ENCODE measurements at places on chromosomes 7 and 10.

DNA sequence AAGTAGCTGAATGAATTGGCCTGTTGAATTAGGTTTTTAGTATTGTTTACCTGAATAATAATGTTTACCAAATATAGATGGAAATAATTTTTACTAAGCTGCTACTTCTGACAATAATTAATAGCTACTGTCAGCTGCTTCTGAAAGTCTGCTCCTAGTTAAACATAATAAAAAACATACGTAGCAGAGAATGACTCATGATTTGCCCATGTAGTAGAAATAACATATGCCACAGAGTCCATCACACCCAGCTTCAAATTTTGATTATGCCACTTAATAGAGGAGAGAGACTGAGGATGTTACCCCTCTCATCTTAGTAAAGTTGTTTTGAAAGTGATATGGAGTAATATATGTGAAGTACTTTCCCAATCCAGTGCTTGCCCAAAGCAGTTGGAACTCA is 57.6 kb upstream of the MDFIC start:
- DNase-seq: no peak

DNA sequence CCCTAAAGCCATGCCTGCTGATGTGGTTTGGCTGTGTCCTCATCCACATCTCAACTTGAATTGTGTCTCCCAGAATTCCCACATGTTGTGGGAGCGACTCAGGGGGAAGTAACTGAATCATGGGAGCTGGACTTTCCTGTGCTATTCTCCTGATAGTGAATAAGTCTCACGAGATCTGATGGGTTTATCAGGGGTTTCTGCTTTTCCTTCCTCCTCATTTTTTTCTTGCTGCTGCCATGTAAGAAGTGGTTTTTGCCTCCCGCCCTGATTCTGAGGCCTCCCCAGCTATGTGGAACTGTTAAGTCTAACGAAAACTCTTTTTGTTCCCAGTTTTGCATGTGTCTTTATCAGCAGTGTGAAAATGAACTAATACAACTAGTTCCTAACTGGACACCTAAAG is 11.8 kb downstream of the MACROH2A2 start:
- peak; percentile 68 for DNase-seq

DNA sequence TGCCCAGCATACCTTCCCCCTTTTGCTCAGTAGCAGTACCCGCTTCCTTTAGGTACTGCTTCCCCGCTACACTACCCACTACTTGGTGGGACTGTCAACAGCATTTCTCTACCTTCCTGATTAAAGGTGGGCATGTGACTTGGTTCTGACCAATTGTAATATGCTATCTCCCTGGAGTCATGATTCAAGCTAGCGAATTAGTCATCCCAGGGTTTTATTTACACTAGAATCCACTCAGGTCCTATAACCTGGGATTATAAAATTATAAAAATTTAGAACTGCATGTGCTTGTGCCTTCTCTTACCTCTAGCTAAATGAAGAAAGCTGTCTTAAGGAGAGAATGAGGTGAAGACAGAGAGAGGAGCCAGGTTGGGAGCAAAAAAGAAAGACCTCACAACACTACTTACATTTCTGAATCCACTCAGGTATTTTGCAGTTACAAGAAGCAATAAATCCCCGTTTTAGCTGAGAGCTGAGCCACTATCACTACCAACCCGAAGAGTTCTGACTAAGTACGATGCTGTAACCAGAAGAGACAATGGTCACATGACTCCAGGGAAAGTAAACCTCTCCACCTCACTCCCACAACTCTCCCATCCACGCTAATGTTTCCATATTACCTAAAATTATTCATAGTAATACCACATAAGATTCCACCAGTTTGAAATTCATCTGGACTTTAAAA is 9.7 kb downstream of the GBX1 start:
- no peak for DNase-seq

DNA sequence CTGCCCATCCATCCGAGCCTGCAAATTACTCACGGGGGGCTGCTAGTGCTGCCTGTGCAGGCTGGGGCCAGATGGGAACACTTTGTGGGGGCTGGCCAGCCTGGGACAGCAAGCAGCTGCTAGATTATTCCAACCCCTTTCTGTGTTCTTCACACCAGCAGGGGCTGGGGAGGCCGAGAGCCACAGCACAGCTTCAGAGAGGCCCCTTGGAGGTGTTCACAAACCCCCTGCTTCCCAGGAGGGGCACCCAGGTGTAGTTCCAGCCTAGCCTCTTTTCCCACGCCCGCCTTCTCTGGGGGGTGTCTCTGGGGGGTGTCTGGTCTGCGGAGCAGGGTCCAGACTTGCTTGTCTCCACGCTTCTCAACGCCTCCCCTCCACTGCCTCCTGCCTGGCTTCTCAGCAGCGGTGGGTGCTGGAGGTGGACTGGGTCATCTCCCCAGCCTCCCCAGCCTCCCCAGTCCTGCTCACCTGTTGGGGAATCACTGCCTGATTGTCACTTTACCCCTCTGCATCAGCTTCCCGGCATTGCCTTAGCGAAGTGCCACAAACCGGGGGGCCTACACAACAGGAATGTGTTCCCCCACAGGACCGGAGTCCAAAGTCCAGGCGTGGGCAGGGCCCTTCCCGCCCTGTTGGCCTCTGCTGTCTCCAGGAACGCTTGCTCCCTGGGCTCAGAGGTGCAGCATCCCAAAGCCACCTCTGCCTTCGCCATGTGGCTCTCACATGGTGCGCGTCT is 74.0 kb upstream of the EN2 start:
- no peak for DNase-seq

DNA sequence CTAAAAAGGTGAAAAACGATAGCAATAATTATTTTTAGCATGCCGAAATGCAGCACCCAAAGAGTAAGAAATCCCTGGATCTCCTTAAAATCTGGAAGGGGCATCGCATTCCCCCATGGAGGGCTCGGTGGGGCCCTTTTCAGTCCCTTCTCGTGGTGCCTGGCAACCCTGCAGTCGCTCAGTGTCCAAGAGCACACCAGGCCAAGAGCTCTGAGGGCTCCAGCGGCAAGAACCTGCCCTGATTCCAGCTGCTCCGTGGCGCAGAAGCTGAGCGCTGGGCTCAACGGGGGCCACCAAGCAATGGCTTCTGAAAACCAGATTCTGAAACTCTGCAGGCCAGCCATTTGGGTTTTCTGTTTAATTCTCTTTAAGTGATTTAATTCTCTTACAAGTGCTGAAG is 131.2 kb downstream of the PRKAG2 start:
- DNase-seq: no peak

DNA sequence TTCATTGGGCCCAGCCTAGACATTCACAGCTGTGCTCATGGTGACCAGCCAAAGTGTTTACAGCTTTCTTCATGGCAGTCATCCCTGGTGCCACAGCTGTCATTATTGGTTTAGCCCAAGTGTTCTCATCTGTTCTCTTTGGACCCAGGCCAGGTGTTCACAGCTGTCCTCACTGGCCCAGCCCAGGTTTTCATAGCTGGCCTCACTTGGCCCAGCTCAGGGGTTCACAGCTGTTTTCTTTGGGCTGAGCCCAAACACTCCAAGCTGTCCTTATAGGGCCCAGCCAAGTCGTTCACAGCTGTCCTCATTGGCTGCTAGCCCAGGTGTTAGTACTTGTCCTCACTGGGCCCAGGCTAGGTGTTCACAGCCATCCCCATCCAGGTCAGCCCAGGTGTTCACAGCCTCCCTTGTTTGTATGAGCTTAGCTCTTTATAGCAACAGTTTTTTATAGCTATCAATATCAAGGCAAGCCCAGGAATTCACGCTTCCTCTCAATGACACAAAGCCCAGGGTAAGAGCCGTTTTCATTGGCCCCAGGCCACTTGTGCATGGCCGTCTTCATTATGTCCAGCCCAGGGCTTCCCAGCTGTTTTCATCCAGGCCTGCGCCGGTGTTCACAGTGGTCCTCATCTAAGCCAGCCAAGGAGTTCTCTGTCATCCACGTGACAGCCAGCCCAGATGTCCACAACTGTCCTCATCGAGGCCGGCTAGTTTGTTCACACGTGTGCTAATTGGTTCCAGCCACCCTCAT is 11.6 kb downstream of the FRG2B start:
- DNase-seq: no peak

- DNase-seq: peak; percentile 4
Observed at GRCh38 chr10:93039721-93040120, 20.9 kb upstream of the CYP26C1 start.

- no peak for DNase-seq
Observed at GRCh38 chr10:88830643-88831268, 20.9 kb downstream of the ANKRD22 start.

DNA sequence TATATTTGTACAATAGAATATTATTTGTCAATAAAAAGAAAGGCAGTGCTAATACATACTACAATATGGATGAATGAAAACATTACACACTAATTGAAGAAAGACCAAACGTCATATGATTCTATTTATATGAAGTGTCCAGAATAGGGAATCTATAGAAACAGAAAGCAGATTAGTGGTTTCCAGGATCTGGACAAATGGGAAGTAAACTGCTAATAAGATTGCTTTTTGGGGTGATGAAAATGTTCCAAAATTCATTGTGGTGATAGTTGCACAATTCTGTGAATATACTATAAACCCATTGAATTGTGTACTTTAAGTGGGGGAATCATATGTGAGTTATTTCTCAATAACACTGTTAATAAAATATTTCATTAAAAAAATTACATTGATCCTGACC is 78.2 kb upstream of the IFRD1 start:
- peak; percentile 64 for DNase-seq

DNA sequence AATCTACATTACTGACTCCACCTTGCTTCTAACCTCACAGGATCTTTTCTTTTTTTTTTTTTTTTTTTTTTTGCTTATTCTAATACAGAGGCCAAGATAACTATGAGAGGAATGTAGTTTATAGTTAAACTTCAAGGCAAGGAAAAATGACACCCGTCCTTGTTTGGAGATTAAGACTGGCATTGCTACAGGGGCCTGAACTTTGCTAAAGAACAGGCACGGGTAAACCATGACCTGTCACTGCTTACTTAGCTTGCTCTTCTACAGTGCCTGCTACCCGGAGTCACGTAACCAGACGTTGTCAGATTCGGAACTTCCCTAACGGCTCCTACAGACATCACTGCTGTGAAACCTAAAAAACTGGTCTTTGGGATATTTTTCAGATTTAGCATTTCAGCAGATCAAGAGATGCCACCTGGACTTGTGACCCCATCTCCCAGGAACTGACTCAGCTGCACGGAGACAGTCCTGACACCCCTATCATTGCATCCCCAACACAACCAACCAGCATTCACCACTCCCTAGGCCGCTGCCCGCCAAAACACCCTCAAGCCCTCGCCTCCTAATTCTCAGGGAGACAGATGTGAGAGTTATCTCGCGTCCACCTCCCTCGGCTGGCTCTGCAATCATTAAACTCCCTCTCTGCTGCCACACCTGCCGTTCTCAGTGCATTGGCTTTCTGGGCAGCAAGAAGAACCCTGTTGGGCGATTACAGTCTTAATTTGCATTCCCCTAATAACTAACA is 27.5 kb downstream of the MAD1L1 start:
- no peak for DNase-seq

- no peak for DNase-seq
Observed at GRCh38 chr7:108059526-108059925, 56.6 kb upstream of the LAMB1 start.

GRCh38 chr10:59006511-59007306 is 169.7 kb upstream of the PHYHIPL start:
- DNase-seq: peak; percentile 20

DNA sequence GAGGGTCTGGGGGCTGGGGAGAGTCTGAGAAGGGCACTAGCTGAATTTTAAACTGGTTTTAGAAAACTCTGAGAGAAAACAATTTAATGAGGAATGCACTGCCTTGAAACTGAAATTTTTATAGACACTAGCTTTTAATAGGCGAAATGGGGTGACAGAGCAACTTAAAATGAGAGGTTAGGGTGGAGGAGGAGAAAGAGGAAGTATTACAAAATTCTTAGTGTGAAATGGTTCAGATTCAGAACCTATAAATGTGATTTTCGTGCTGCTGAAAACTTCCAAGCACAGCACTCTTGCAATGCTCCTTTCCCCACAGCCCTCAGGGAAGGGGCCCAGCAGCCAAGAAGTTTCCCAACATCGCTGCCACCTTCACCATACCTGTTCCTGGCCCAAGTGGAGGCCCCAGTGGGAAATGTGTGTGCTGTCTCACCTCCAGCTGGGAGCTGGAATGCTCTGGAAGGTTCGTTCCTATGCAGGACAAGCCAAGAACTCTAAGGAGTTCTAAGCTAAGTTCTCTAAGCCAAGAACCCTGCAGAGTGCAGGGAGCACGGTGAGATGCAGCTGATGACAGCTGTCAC is 60.0 kb downstream of the ATXN7L1 start:
- DNase-seq: peak; percentile 65

- no peak for DNase-seq
Observed at GRCh38 chr10:100781145-100781665, 35.8 kb downstream of the PAX2 start.

DNA sequence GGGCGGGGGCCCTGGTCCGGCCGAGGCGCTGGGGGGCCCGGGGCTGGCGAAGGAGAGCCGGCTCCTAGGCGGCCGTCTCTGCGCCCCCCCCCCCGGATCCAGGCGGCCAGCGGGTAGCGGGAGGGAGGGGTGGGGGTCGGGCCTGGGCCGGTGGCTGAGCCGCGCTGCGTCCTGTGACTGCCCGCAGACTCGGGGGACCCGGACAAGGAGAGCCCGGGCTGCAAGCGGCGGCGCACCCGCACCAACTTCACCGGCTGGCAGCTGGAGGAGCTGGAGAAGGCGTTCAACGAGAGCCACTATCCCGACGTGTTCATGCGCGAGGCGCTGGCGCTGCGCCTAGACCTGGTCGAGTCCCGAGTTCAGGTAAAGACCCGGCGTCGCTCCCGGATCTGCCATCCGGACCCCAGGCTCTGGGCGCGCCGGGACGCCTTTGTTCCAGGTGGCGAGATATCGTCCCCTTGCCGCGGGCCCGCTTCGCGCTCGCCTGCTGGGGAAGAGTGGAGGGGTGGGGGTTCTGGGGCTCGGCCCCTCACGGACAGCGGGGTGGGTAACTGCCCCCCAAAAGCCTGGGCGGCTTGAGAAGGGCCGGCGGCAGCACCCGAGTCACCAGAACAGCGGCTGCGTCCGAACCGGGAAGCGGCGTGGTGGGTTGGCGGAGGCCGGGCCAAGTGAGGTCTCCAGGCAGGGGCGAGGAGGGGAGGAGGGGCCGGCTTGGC is 819 bp downstream of the UNCX start:
- no peak for DNase-seq

DNA sequence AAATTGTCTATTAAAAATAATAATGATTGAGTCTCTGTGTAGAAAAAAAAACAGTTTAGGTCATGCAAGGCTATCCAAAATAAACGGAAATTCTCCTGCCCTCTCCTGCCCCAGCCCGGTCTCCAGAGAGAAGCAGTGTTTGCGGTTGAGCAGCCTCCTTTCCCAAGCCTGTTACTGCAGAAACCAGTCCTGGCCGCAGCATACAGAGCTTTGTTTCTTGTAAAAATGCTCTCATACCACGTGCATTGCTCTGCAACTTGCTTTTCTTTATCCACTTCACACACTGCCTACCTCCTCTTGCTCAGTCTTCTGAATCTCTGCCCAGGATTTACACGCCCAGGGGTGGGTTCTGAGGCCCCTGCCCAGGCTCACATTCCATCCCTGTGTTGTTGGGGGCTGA is 34.4 kb upstream of the CUL1 start:
- DNase-seq: no peak

DNA sequence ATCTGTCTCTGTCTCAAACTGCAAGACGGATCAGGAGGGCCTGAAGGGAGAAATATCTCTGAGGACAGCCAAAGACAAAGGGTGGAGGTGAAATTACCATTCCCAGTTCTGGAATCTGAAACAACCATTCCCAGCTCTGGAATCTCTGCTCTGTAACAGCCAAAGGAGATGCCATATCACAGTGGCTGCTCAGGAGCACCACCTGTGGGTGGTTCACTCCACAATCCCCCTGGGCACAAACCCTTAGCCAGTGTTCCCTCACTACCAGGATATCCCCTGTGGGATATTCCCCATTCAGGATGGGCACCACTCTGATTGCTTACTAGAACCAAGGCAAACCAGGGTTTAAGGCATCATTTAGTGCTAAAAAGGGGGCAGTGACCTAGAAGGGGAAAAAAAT is 199.0 kb downstream of the HTR7 start:
- no peak for DNase-seq
